ENCODE measurements at places on chromosomes 7 and 10. TPM values are rescaled to one million over a fixed set of nuclear protein-coding genes. Genes with fewer than 3 reads are reported as not detected.

- peaks cover 4% of the 10 kb centered on the region for H3K27me3 ChIP-seq
- H3K27ac ChIP-seq, result no peak overlapping the region
- DNase-seq, result peak; percentile 20
- no peaks in the 10 kb centered on the region for H3K36me3 ChIP-seq
These were observed 76.8 kb upstream of the NKX6-2 start for GRCh38 chr10:132862485-132863420.

The AKR1B15 gene
- total RNA-seq, result 1.7 TPM

DNA sequence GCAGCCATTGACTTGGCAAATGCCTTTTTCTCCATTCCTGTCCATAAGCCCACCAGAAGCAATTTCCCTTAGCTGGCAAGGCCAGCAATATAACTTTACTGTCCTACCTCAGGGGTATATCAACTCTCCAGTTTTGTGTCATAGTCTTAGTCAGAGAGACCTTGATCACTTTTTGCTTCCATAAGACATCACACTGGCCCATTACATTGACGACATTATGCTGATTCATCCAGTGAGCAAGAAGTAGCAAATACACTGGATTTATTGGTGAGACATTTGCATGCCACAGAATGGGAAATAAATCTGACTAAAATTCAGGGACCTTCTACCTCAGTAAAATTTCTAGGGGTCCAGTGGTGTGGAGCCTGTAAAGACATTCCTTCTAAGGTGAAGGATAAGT lies 649.7 kb upstream of the ANKRD30A start:
- no peaks in the 10 kb centered on the region for H3K27me3 ChIP-seq
- H3K4me1 ChIP-seq, result no peaks in the 10 kb centered on the region
- H3K4me3 ChIP-seq, result no peak overlapping the region
- H3K27ac ChIP-seq, result no peak overlapping the region
- H3K36me3 ChIP-seq, result no peaks in the 10 kb centered on the region

The IDI2 gene
- total RNA-seq, result not detected

DNA sequence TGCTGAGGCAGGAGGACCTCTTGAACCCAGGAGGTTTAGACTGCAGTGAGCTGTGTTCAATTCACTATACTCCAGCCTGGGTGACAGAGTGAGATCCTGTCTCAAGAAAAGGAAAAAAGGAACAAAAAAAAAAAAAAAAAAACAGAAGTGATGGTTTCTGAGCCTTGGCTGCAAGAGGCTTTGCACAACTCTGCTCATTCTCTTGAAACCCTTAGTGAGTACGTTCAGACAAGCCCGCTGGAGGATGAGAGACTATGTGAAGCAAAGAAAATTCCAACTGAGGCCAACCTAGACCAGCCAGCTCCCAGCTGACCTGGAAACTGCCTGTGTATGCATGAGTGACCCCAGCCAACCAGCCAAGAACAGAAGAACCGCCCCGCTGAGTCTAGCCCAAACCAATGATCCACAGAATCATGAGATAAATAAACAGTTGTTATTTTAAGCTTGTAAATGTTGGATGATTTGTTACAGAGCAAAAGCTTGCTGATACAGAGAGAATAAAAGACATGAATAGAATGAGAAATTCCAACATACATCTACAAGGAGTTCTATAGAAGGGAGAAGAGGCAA lies 50.6 kb upstream of the FZD9 start:
- H3K4me3 ChIP-seq, result no peak overlapping the region
- no peaks in the 10 kb centered on the region for H3K4me1 ChIP-seq
- H3K36me3 ChIP-seq, result no peaks in the 10 kb centered on the region
- H3K27ac ChIP-seq, result no peak overlapping the region

- peaks cover 55% of the 10 kb centered on the region for H3K4me1 ChIP-seq
- no peaks in the 10 kb centered on the region for H3K36me3 ChIP-seq
- DNase-seq, result no peak
- no peak overlapping the region for H3K4me3 ChIP-seq
- H3K27me3 ChIP-seq, result no peaks in the 10 kb centered on the region
These were observed 793.0 kb upstream of the IGFBP3 start for GRCh38 chr7:46713868-46714596.

The MCM10 gene
- 12.5 TPM for total RNA-seq

The INSYN2A gene
- total RNA-seq, result 0.09 TPM

DNA sequence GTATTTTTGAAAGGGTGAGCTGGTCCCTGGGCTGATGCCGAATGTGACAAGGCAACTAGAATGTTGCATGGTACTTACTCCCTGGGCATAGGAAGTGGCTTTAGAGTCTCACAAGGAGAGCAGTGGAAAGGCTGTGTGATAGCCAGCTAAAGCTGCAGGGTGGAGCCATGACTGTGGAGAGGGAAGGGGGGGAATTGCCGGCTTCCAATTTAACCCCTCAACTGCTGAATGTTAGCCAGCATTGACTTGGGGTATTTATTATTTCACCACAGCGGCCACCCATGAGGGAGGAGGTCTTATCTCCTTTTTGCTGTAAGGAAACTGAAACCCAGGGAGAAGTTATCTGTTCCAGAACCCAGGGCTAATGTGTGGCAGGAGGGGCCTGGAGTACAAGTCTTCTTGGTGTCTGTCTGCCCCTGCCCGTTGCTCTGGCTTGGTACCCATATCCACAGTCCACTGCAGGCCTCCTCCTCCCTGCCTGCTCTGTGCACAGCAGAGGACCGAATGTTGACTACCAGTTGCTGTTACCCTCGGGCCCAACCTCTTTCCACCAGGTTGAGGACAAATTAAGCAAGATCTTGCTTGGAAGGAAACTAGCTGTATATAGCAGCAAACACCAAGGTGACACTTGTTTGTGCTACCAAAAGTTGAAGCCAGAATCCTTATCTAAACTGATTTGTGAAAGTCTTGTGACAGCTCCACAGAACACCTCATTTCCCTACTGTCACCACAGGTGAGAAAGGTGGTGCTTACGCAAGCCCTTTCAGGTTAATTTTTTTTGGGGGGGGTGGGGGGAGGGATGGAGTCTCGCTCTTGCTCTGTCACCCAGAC lies 37.6 kb downstream of the WBP1L start:
- no peak for DNase-seq
- H3K27ac ChIP-seq, result peak overlapping the region; percentile 94
- peaks cover 2% of the 10 kb centered on the region for H3K36me3 ChIP-seq

GRCh38 chr10:81944609-81945008 lies 69.6 kb downstream of the NRG3 start:
- H3K4me1 ChIP-seq, result no peaks in the 10 kb centered on the region
- no peak overlapping the region for H3K4me3 ChIP-seq
- no peak overlapping the region for H3K27ac ChIP-seq
- peaks cover 8% of the 10 kb centered on the region for H3K27me3 ChIP-seq

The KIF20B gene
- total RNA-seq, result 20.3 TPM

The SPAM1 gene
- total RNA-seq, result not detected

- no peak within 1 kb of the TSS for H3K27ac ChIP-seq
- no peaks in the 10 kb centered on the region for H3K36me3 ChIP-seq
- H3K4me3 ChIP-seq, result no peak within 1 kb of the TSS
- H3K4me1 ChIP-seq, result peaks cover 2% of the 10 kb centered on the region
- no peaks in the 10 kb centered on the region for H3K27me3 ChIP-seq
These were observed at the start of gene FXYD4 for GRCh38 chr10:43371418-43371817. Gene FXYD4 (plus strand): TSS chr10:43371636. CDS start chr10:43373747, 2,111 bp downstream.

DNA sequence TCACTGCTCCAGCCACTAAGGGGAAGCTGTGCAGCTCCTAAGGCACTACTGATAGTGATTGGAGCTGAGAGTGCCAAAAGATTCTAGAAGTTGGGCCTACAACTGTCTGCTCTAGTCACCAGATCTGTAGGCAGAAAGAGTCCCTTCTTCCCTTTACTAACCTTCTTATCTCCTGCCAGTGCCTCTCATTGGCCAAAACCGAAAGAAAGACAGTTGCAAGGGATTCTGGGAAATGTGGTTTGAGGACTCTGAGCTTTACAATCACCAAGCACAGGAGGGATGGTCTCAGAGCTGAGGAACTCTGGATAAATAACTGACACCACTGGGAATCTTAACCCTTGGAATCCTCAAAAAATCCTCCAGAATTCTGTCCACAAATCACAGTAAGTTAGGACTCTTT lies 615.8 kb downstream of the CCSER2 start:
- H3K27me3 ChIP-seq, result peaks cover 28% of the 10 kb centered on the region
- H3K4me3 ChIP-seq, result no peak overlapping the region
- no peaks in the 10 kb centered on the region for H3K4me1 ChIP-seq
- DNase-seq, result no peak

The MEOX2 gene
- total RNA-seq, result not detected

DNA sequence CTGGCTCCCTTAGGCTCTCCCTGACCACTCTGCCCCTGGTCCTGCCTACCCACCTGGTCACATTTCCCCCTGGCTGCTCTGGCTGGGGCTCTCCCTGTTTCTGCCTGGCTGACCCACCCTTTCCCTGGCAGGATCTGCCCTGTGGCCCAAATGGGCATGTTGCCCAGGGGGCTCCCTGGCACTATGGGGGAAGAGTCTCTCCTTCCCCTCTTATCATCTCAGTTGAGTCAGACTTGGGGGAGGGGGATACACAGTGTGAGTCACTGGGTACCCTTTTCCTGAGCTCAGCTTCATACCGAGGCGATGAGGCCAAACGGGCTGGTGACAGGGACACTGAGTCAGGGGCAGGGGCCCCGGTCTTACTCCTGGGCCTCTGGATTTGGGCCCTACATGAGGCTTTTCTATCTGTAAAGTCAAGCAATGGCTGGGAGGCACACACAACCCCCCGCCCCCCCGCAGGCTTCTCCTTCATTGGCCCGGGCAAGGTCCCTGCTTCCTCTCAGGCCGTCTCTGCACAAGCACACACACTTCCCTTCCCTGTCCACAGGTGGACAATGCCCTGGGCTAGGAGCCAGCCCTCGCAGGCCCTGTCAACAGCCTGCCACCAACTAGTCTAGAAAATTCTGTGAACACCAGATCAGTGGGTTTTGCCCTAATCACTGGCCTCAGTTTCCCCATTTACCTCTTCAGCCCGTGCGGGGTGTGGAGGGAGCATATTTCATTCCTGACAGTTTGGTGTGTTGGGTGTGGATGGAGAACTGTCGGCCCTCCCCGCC lies 627 bp upstream of the FLNC start:
- peak overlapping the region; percentile 60 for H3K4me3 ChIP-seq
- H3K36me3 ChIP-seq, result no peaks in the 10 kb centered on the region
- H3K27ac ChIP-seq, result peak overlapping the region; percentile 86
- peaks cover 58% of the 10 kb centered on the region for H3K4me1 ChIP-seq
- H3K27me3 ChIP-seq, result peaks cover 8% of the 10 kb centered on the region

- H3K4me3 ChIP-seq, result no peak overlapping the region
- no peak for DNase-seq
- H3K27me3 ChIP-seq, result no peaks in the 10 kb centered on the region
These were observed 47.9 kb downstream of the MKI67 start for GRCh38 chr10:128078136-128078969.

- DNase-seq, result no peak
- no peaks in the 10 kb centered on the region for H3K36me3 ChIP-seq
- H3K4me1 ChIP-seq, result peaks cover 41% of the 10 kb centered on the region
- peaks cover 44% of the 10 kb centered on the region for H3K27me3 ChIP-seq
These were observed 10.8 kb downstream of the KCNH2 start for GRCh38 chr7:150967349-150967748.

DNA sequence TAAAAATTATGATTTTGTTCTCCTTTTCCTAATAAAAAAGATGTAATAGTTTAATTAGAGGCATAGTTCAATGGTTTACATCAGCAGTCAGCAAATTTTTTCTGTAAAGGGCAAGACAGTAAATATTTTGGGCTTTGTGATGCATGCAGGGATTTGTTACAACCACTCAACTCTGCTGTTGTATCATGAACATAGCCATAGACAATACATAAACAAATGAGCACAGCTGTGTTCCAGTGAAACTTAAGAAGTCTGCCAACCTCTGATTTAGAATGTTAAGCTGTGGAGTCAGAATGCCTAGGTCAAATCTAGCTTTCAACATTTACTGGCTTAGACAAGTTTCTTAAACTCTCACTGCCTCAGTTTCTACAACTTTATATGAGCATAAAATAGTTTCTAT lies 31.6 kb downstream of the ASZ1 start:
- no peak overlapping the region for H3K27ac ChIP-seq
- no peaks in the 10 kb centered on the region for H3K36me3 ChIP-seq
- no peak for DNase-seq

DNA sequence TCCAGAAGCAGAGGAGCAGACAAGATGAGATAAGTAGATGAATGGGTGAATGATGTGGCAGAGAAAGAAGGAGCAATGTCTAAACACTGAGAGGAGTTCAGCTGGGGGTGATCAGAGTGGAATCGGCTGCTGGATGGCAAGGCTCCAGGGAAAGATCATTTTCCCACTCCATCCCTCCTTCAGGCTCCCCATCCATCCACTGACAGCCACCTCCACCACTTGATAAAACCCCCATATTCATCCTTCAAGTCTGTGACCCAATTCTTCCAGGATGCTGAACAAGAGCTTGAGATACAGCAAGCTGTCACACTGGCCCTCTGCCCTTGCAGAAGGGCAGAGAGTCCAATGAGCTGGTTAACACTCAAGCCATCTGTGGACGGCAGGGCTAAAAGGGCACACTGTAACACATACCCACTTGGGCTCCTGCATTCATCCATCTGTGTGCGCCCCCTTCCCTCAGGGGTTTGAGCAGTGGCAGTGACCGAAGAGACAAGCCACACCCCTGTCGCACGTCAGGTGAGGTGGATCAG lies 30.8 kb upstream of the CACNB2 start:
- no peak for DNase-seq
- H3K4me1 ChIP-seq, result peaks cover 3% of the 10 kb centered on the region
- H3K27ac ChIP-seq, result no peak overlapping the region
- H3K4me3 ChIP-seq, result no peak overlapping the region
- H3K36me3 ChIP-seq, result no peaks in the 10 kb centered on the region

- H3K4me1 ChIP-seq, result peaks cover 5% of the 10 kb centered on the region
- no peak overlapping the region for H3K27ac ChIP-seq
- H3K36me3 ChIP-seq, result peaks cover 4% of the 10 kb centered on the region
- no peak for DNase-seq
- H3K4me3 ChIP-seq, result no peak overlapping the region
These were observed 20.5 kb downstream of the ZRANB1 start for GRCh38 chr10:124962421-124962820.

The FAM221A gene
- 16.9 TPM for total RNA-seq

- H3K4me3 ChIP-seq, result peak overlapping the region; percentile 28
- peaks cover 14% of the 10 kb centered on the region for H3K4me1 ChIP-seq
- peak; percentile 56 for DNase-seq
- peaks cover 3% of the 10 kb centered on the region for H3K36me3 ChIP-seq
These were observed 163.0 kb upstream of the KLF14 start for GRCh38 chr7:130896898-130897514.

The UNCX gene
- not detected for total RNA-seq

- DNase-seq, result no peak
- H3K27ac ChIP-seq, result no peak overlapping the region
- H3K4me1 ChIP-seq, result no peaks in the 10 kb centered on the region
- peaks cover 34% of the 10 kb centered on the region for H3K36me3 ChIP-seq
- no peak overlapping the region for H3K4me3 ChIP-seq
These were observed 65.0 kb downstream of the TRRAP start for GRCh38 chr7:98943336-98943735.

The COX19 gene
- total RNA-seq, result 20.2 TPM

Data from mesothelial cell of epicardium (in vitro differentiated cells).